ENCODE measurements at places on chromosomes 12 and 14.
A peak's percentile ranks its signal among the peaks of the same experiment; 100 is the strongest.

DNA sequence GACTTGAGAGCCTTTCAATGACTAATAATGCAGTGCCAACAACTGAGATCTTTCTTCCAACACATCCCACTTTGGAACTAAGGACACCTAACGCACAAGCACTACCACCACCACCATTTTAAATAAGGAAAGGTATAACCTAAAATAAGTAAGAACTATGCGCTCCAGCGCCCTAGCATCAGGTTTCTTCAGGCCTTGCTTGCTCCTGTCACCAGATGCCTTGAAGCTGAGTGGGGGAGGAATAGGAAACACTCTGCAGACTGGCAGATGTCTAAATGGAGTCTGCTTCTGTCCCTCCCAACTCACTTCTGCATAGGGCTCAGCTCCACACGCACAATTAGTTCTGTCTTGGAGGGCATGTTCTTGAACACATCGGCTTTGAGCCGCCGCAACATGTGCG, 15.1 kb downstream of the CHD4 start:
- no peak overlapping the region for H3K4me3 ChIP-seq
- H3K4me1 ChIP-seq: no peaks in the 10 kb centered on the region
- H3K36me3 ChIP-seq: peaks cover 89% of the 10 kb centered on the region
- no peak overlapping the region for H3K27ac ChIP-seq

DNA sequence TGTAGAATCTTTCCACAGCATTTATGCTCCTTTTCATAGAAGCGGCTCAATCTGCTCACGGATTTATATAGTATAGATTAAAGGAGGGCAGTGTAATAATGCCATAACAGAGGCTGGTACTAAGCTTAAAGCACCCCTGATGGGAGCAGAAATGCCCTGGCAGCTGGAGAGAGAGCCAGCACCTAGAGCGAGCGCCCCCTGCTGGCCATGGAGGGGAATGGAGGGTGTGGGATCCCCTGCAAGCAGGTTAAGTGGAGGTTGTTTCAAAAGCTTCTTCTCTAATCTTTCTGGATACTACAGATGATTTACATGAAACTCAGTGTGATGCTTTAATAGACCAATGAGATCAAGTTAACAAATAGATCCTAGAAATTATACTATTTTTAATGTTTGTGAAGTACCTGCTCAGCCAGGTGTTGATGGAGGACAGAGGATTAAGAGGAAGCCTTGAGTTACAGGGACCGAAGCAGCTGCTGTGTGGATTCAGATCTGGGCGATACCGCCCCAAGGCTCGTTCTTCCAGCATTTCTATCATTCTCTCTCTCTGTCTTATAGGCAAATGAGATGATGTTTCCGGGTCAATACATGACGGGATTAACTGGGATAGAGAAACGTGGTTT, 1519.3 kb upstream of the TMEM132C start:
- H3K36me3 ChIP-seq: no peaks in the 10 kb centered on the region
- H3K27me3 ChIP-seq: no peaks in the 10 kb centered on the region
- no peak overlapping the region for H3K4me3 ChIP-seq
- no peaks in the 10 kb centered on the region for H3K4me1 ChIP-seq
- H3K27ac ChIP-seq: no peak overlapping the region

- no peaks in the 10 kb centered on the region for H3K4me1 ChIP-seq
- no peak overlapping the region for H3K27ac ChIP-seq
- H3K36me3 ChIP-seq: no peaks in the 10 kb centered on the region
- H3K4me3 ChIP-seq: no peak overlapping the region
Observed at GRCh38 chr14:69129264-69129880, 23.5 kb downstream of the DCAF5 start.

- H3K4me3 ChIP-seq: no peak overlapping the region
- no peak for DNase-seq
- H3K27ac ChIP-seq: no peak overlapping the region
- no peaks in the 10 kb centered on the region for H3K4me1 ChIP-seq
- H3K27me3 ChIP-seq: no peaks in the 10 kb centered on the region
Observed at GRCh38 chr12:111450676-111451075, 45.0 kb downstream of the SH2B3 start.

DNA sequence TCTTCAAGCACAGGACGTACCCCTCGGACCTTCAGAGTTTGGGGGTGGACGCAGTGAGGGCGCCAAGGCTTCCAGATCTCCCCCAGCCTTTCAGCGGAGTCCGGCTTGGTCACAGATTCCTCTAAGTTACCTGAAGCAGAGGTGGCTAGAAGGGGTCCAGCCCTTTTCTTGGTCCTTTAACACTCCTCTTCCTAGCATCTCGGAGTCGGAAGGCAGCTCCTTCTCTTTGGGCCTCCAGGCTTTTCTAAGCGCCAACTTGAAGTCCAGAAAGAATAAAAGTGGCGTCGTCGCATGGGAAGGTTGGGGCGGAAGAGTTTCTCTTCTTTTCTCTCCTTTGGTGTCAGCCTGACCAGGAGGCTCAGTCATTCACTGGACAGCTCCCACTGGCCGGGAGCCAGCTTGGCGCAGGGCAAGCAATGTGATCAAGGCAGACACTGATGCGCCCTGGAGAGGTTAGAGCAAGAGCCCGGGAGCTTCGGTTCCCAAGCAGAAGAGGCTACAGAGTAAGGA, 9.6 kb downstream of the OR6S1 start:
- DNase-seq: peak; percentile 74
- H3K4me3 ChIP-seq: peak overlapping the region; percentile 86
- H3K4me1 ChIP-seq: no peaks in the 10 kb centered on the region

DNA sequence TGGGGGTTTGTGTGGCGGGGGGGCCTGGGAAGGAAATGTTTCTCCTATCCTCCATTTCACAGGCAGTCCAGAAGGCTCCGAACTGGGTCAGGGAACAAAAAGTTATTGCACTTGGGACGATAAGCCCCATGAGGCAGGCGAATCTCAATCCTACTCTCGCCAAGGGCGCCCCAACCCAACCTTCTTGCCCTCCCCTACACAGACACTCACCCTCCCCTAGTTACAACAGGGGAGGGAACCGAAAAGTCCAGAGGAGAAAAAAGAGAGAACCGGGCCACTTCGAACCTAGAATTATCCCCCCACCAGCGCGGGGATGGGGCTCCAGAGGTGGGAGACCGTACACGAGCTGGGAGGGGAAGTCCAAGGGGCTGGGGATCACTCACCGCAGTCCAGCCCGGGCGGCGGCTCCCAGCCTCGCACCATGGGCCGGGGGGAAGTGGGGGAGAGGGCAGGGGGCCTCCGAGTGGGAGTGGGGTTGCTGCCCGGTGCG, 357 bp downstream of the HOMEZ start:
- no peak for DNase-seq
- H3K4me3 ChIP-seq: peak overlapping the region; percentile 97
- peaks cover 13% of the 10 kb centered on the region for H3K27me3 ChIP-seq
- no peak overlapping the region for H3K27ac ChIP-seq

DNA sequence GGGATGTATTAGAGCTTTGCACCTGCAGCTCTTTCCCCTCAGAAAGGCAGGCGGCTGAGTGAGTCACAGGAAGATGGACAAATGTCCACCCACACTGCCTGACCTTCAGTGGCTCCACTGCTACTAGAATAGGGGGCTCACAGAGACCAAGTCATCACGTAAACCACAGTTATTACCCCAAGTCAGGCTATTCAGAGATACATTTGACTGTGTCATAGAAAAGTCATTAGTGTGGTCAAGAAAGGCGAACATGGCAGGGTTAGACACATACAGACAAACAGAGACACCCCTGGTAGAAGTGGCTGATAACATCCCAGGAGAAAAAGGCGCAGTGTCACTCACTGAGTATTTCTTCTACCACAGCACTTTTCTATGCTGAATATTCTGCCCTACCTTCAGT, 36.0 kb downstream of the GCH1 start:
- H3K4me1 ChIP-seq: no peaks in the 10 kb centered on the region
- DNase-seq: no peak
- H3K27me3 ChIP-seq: no peaks in the 10 kb centered on the region
- H3K27ac ChIP-seq: no peak overlapping the region
- peaks cover 9% of the 10 kb centered on the region for H3K36me3 ChIP-seq
- no peak overlapping the region for H3K4me3 ChIP-seq

DNA sequence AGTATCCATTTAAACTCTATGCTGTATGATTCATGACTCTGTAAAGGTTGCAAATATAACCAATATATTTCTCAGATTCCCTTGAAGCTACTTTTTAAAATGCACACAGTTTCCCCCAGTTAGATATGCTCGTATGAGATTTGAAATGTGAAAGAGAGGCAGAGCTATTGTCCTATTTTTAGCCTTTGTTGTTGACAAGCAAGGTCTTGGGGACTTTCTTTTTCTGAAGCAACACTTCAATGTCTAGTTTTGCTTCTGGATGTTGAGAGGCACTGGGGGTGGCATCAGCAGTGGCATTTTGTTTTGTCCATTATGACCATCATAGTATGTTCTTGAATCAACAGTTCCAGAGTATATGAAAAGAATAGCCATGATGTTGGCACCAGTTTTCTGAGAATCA, 63.4 kb downstream of the ASCL1 start:
- H3K36me3 ChIP-seq: no peaks in the 10 kb centered on the region
- no peaks in the 10 kb centered on the region for H3K4me1 ChIP-seq
- H3K27ac ChIP-seq: no peak overlapping the region
- no peak overlapping the region for H3K4me3 ChIP-seq
- no peaks in the 10 kb centered on the region for H3K27me3 ChIP-seq

DNA sequence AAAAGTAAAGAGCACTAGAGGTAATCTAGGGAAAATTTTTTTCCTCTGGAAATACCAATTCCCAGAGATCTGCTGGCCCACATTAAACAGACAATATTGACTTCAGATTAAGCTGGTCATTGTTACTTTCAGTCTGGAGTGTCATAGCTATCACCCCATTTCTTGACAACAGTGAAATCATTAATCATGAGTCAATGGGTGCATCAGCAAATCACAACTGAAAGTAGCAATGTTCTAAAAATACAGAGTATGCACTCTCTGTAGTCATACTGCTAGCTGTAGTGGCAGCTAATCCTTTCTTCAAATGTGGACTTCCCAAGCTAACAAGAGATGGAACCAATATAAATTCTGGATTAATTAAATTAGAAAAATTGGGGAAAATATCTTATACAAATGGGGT, 129.9 kb downstream of the CPNE8 start:
- H3K36me3 ChIP-seq: peaks cover 16% of the 10 kb centered on the region
- no peak overlapping the region for H3K27ac ChIP-seq
- DNase-seq: no peak
- no peaks in the 10 kb centered on the region for H3K27me3 ChIP-seq

- H3K27me3 ChIP-seq: no peaks in the 10 kb centered on the region
- no peak overlapping the region for H3K4me3 ChIP-seq
- no peak overlapping the region for H3K27ac ChIP-seq
Observed at GRCh38 chr14:103155826-103156394, 32.6 kb downstream of the TNFAIP2 start.
